ENCODE measurements at places on chromosomes 1 and 21.
A peak's percentile ranks its signal among the peaks of the same experiment; 100 is the strongest.

- no peak for DNase-seq
Observed at GRCh38 chr1:156862584-156862983, 1.9 kb downstream of the NTRK1 start.

DNA sequence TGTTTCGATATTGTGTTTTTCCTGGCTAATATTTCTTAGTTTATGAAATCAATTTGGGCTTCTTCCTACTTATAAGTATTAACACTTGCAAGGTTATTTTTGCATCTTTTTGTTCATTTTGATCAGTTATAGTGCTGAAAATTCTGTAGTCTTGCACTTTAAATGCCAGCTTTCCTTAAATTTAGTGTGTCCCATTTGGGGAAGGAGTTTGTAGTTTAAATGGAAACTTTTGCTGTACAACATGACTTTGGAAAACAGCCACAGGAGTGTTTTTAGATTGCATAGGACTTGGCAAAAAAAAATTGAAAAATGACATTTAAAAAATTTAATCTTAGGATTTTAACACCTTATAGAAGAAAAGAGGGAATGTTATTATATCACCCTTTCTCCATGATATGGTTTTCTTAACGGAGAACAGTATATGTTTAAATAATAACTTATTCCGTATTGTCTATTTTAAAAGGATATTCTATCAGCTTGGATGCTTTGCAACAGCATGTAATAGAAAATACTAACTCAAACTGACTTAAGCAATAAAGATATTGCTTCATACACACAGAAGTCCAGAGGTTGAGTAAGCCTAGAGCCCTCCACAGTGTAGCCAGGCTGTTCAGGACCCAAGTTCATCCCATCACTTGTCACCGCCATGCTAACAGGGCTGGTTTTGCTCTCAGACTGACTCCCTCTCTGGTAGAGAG lies 53.8 kb downstream of the LYPLAL1 start:
- DNase-seq, result no peak

GRCh38 chr1:31804098-31804497 lies 11.7 kb downstream of the SPOCD1 start:
- DNase-seq, result no peak

GRCh38 chr1:45854724-45855123 lies 51.3 kb downstream of the MAST2 start:
- no peak for DNase-seq

GRCh38 chr1:47727051-47727696 lies 270.0 kb downstream of the TRABD2B start:
- DNase-seq, result no peak

- no peak for DNase-seq
Observed at GRCh38 chr1:24257373-24257772, 61.8 kb upstream of the GRHL3 start.

- no peak for DNase-seq
Observed at GRCh38 chr1:245762396-245762910, 607.7 kb downstream of the KIF26B start.

- DNase-seq, result no peak
Observed at GRCh38 chr1:10709646-10710045, 86.8 kb downstream of the CASZ1 start.

DNA sequence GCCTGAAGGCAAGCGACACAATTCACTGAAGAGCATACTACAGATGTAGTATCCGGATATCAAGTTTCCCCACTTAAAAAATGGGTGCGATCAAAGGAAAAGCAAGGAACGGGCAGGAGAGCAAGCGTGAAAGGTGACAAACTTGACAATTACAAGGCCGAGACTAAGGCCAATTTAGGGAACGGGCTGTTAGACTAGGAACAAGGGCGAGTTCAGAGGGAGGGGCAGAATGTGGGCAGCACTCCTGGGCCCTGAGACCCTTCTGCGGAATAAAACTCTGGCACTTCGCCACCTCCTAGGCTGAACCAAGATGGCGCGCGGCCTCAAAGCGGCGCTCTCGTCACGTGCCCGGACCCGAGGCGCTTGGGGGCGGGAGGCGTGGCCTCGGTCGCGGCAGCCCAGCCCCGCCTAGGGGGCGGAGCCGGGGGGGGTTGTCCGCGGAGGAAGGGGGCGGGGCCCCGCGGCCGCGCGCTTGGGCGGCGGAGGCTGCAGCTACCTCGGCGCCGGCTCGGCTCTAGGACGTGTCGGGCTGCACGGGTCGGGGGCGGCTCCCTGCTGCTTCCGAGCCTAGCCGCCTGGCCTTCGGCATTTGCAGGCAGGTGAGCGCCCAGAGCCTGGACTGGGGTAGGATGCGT lies at the start of gene PPFIA4:
Gene PPFIA4, plus strand, starts transcription at position 461 of the 635 bp plus-strand sequence. CDS start 12,518 bp downstream, outside the sequence.
- peak; percentile 77 for DNase-seq

DNA sequence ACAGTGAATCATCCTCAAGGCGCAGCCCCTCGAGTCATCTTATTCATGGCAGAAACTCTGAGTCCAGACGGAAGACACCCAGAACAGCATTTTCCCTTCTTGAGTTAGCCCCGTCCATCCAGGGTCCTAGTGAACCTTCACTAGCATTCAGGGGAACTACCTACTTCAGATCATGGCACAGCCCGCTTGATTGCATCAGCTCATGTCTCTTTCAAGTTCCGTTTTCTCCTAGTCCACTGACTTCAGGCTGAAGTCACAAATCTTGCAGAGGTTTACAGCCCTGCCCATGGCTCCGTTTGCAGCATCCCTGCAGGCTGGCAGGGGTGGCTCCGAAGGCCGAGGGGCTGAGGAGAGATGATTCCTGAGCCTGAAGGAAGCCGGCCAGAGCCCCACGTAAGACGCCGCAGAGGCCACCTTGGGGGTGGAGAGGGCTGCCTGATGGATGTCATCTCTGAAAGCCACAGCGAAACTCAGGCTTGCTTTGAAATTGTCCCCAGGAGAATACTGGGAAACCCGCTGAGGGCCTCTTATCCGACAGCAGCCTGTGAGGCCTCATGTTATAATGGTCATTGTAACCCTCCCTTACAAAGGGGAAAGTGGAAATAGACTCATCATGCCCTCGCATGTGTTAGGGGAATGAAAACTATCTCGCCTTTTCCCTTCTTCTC lies 310.2 kb upstream of the AJAP1 start:
- DNase-seq, result no peak

DNA sequence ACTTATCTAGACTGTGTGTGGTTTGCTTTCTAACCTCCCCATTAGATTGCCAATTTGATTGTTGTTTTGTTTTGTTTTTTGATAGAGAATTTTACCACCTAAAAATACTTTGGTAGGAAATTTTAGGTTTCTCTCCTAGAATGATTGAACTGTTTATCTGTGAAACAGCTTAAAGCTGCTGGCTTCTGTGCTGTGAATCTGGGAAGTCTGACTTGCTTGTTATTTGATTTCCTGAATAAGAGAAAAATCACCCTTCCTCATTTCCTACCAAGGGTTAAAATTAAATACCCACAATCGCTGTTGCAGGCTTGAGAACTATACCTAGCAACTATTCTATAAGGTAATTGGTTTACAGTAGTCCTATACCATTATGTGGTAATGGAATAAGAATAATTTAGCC lies 198.9 kb upstream of the CACYBP start:
- no peak for DNase-seq

GRCh38 chr1:164735315-164736052 lies 176.5 kb downstream of the PBX1 start:
- DNase-seq, result no peak

- DNase-seq, result no peak
Observed at GRCh38 chr1:21596628-21597027, 72.5 kb downstream of the RAP1GAP start.

- DNase-seq, result no peak
Observed at GRCh38 chr21:35504277-35504676, 455.2 kb upstream of the RUNX1 start.

DNA sequence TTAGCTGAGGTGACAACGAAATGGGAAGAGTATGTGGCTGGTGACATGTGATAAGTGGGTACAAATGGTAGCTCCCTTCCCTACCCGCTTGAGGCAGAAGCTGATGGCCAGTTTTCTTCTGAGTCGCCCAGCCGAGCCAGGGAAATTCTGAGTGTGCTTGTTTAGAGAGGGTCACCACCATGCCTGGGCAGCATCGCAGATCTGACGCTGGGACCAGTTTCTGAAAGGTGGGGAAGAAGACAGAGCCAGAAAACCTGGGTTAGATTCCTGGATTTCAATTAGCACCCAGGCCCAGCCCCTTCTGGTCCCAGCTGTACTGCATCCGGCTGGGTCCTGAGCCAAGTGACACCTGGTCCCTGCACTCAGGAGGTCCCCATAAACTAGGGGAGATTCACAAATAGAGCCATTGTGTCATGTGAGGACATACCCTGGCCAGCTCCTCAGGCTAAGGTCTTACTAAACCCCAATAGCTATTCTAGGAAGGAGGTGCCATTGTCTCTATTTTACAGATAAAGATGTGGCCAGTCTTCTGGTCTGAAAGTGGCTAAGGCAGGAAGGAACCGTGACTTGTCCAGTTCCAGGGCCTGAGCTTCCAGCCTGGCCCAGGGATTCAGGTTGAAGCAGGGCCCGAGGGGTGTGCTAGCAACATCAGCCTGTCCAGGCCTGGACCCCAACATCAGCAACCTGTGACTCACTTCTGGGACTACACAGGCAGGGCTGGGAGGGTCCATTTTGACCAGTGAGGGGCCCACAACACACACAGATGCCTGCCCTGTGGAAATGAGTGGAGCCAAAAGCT lies 1.7 kb upstream of the TMEM61 start:
- no peak for DNase-seq

DNA sequence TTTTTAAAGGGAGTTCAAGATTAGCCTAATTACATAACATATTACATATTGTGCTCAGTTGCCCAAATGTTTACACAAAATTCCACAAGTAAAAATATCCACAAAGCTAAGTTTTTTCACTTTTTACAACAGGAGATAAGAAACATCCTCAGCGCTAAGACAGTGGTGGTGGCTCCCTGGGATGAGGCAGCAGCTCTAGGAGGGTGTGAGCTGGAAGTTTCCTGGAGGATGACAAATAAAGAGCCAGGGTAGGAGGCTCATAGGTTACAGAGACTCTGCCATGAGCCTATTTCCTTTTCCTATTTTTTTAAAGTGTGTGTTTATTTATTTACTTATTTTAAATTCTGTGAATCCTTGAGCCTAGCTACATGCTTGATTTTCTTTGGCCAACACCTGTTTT lies 91.7 kb downstream of the COL24A1 start:
- DNase-seq, result no peak

DNA sequence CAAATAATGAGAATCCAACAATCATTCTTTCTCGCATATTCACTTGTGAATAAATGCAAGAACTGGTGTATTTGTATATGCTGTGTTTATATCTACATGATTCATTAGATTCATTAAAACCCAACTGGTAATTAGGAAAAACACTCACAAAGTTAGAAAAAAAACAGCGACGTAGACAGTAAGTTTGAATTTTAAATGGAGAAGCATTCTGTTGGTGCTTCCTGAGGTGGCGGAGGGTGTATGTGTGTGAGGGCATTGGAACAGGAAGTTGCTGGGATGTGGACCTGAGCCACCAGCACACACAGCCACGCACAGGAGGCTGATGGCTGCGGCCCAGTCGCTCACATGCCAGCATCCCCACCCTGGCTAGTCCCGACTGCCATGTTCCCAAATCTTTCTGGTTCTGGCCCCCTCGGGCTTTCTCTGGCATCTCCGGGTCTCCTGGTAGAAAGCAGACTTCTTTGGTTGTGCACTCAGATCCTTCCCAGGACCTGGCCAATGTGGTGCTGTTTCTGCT lies 121.6 kb upstream of the IRF2BP2 start:
- DNase-seq, result no peak

DNA sequence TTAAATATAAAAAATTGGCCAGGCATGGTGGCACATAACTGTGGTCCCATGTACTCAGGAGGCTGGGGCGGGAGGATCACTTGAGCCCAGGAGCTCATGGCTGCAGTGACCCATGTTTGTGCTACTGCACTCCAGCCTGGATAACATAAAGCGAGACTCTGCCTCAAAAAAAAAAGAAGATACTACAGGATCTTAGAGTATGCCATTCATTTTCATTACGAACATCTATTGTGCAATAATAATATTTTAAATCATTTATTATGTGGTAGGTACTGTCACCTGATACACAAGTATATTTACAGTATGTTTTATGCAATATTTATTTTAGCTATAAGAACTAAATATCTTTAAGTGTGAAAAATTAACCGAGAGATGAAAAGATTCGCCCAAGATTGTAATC lies 9.3 kb upstream of the GIPC2 start:
- no peak for DNase-seq

DNA sequence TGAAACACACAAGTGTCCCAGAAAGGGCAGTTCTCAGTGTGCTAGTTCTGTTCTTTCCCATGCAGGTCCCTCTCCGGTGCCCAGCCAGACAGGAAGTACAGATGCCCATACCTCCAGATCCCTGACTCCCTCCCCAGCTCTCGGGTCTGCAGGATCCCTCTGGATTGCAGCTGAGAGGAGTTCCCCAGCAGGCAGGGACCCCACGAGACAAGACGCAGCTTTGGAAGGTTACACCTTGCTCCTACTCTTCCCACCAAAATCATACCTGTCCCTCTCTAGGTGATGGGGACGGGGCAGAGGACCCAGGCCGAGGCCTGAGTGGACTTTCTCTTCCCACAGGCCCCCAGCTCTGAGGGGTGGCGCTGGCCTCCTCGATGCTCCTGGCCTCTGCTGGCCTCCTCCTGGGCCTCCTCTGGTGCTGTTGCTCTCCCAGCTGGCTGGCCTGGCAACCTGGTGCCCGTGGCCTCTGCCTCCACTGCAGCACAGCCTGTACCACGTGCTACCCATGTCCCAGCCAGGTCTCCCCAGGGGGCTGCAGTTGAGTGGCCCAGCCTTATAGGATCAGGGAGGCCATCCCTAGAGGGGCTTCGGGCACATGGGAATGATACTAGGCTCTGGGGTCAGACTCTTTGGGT lies 9.4 kb downstream of the LDLRAD2 start:
- no peak for DNase-seq

DNA sequence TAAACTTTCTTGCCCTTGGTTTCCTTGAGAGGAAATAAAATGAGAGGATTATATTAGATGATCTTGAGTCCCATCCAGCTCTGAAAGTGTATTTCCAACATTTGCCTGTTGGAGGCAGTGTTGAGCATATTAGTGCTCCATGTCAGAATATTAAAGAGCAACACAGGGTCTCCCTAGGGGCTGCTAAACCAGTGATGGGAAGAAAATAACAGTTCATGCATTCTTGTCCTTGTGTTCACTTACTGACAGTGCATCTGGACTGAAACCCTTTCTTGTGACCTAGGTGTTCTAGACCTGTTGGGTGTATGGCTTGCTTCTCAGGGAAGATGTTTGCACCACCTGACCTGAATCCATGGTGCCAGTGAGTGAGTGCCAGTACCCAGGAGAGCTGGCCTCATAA lies 124.7 kb upstream of the KIAA0040 start:
- peak; percentile 51 for DNase-seq

GRCh38 chr1:214662223-214662785 lies 59.3 kb downstream of the CENPF start:
- DNase-seq, result no peak

- DNase-seq, result no peak
Observed at GRCh38 chr1:55612988-55613387, 397.8 kb upstream of the USP24 start.

GRCh38 chr1:59638231-59638711 lies 176.5 kb upstream of the HOOK1 start:
- no peak for DNase-seq

DNA sequence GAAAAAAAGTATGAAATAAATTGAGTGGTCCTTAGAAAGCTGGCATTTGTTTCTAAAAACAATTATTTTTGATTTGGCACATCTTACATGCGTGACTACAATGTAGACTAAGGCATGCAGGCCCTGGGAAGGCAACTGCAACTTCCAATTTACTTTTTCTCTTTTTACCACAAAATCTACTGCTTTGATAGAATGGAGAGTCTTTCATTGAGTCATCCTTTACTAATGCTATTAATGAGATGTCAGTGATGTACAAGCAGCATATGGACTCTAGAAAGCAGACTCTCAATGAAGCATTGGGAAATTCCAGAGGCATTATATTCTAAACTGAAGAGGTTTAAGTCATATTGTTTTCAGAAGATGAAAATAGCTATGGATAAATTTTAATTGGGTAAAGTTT lies 29.6 kb upstream of the PRRX1 start:
- no peak for DNase-seq
